Activated CD4-positive, CD25-positive, alpha-beta regulatory T cell treated with anti-CD3 and anti-CD28 coated beads, Interleukin-2, amount 50 U/mL, for 16 hours (primary cell): ENCODE measurements at places on chromosomes 12 and 14.

DNA sequence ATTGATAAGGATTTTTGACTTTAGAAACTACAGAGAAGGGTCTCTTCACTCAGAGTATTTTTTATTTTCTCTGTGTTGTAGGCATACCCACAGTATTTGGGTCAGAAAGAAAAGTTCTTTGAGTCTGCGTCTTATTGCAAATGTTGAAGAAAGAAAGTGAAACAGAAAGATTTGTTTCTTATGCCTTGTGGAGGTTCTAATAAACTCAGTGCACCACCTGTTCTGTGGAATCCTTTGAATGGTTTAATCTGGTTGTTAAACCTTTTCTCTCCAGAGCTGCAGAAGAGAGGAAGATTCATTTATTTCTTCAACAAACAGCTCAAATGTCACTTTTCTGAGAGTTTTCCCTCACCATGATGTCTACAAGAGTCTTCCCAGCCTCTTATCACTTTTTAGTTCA lies 146.6 kb upstream of the PLEKHG7 start:
- no peak for DNase-seq

- no peak for DNase-seq
Measured at GRCh38 chr14:103762541-103762940, 46.9 kb downstream of the ZFYVE21 start.

DNA sequence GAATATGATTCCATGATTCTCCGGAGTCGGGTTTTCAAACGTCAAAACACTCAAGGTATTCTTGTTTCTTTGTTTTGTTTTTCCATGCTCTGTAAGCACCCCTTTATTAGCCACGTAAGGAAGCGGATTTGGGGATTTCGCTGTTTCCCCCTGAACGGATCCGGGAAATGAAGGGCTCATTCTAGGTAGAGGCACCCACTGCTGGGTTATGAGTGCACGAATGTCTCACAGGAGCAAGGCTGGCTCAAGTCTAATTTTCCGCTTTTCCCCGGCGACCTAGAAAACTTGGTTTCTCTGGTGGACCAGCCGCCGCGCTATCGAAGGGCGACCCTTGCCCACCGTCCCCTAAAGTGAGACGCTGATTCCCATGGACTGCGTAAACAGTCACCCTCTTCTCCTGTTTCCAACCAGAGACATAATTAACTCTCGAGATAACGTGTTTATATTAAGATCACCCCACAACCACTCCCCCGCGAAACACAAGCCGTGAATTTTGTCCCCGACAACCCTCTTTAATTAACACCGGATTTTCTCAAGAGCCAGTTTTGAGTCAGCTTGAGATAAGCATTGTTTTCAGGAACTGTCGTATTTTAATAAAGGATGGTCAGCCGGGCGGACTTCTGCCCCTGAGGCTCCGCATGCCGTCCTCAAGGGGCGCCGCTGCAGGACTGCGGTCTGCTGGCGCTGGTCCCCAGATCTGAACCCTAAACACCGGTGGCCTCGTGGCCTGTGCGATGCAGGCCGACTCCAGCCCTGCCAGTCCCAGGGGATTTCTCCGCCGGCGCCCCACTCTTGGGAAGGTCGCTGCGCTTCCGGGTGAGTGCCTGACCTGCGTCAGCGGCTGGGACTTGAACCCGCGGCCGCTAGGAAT lies 515 bp upstream of the ABCC9 start:
- no peak for DNase-seq

- no peak for DNase-seq
Measured at GRCh38 chr12:98645572-98646067, 530 bp downstream of the APAF1 start.

GRCh38 chr14:95034788-95035187 lies 122.5 kb downstream of the DICER1 start:
- no peak for DNase-seq

DNA sequence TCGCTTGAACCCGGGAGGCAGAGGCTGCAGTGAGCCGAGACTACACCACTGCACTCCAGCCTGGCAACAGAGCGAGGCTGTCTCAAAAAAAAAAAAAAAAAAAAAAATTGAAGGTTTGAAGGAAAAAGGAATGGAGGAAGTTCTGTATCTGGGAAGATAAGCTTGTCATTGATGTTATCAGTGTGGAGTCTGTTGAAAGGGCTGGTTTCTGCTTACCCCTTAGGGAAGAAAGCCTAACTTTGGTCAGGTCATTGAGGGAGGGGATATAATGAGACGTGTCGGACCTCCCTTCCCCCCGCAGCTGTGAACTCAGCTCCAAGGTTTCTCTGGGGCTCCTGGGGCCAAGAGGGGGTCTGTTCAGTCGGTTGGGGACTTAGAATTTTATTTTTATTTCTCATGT lies 16.4 kb downstream of the DAO start:
- no peak for DNase-seq

GRCh38 chr14:99687284-99688209 lies 3.4 kb downstream of the CYP46A1 start:
- no peak for DNase-seq

DNA sequence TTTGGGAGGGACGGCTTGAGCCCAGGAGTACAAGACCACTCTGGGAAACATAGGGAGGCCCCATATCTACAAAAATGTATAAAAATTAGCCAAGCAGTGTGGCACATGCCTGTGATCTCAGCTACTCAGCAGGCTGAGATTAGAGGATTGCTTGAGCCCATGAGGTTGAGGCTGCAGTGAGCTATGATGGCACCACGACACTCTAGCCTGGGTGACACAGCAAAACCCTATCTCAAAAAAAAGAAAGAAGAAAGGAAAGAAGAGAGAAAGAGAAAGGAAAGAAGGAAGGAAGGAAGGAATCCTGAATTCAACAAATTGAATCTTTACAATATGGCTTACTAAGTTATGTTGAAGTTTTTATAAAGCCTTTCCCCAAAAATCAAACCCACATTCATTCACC lies 2.1 kb downstream of the KIF21A start:
- no peak for DNase-seq

DNA sequence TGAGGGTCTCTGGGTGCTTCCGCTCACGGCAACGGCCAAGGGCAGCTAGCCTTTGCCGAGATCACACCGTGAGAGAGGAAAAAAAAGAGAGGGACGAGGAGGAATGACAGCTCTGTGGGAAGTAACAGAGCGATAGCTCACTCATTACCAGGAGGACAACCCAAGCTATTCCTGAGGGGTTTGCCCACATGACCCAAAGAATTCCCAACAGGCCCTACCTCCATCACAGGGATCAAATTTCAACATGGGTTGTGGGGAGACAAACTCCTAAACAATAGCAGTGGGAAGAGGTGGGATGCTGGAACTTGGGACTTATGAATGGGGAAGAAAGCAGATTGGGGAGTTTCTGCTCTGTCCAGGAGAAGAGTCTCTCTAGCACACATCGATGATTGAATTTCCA lies 180.6 kb downstream of the LRRK2 start:
- DNase-seq = no peak

GRCh38 chr14:81710232-81710845 lies 176.7 kb upstream of the SEL1L start:
- DNase-seq = no peak

DNA sequence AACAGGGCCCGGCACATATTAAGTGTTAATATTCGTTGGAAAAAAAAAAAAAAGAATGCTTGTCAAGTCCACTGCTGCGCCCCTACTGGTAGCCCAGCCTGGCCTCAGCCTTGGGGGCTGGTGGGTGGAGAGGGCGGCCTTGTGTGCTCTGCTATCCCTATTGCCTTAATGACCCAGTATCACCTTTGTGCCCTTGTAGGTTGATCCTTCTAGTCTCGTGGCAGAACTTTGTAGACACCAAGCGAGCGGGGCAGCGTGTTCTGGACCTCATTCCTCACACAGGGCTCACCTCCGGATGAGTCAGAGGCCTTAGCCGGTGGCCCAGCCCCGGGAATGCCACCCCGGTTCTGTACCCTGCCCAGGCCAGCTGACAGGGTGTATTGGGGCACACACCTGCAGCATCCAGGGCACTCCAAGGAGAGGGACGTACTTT lies 1.8 kb upstream of the RCOR1 start:
- no peak for DNase-seq

DNA sequence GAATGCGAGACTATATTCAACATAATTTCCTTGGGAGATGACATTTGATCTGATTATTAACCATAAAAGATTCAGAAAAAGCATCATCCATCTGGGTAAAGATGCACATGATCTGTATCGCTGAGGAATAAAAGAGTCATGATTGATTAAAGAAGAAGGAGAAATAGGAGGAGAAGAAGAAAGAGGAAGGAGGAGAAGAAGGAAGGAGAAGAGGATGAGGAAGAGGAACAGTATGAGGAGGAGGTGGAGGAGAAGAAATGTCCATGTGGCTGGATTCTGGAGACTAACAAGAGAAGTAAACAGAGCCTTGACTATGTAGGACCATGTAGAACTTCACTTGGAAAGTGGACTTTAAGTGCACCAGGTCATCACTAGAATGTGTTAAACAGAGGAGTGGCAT lies 947.4 kb downstream of the LRFN5 start:
- DNase-seq = no peak

DNA sequence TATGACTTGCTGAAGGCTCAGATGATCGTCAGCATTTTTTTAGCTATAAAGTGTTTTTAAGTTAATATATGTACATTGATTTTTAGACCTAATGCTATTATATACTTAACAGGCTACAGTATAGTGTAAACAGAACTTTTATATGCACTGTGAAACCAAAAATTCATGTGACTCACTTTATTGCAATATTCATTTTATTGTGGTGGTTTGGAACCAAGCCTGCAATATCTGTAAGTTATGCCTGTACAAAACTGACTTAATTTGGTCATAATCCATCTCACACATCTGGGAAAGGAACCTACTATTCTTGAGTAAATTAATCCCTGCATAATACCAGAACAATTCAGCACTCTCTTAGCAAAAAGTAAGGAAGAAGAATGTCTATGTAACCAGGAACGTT lies 390.7 kb downstream of the SYT1 start:
- DNase-seq = no peak

- no peak for DNase-seq
Measured at GRCh38 chr12:93827179-93827578, 150.0 kb downstream of the CRADD start.

GRCh38 chr12:14723763-14724162 lies 27.4 kb upstream of the GUCY2C start:
- DNase-seq = peak; percentile 21

DNA sequence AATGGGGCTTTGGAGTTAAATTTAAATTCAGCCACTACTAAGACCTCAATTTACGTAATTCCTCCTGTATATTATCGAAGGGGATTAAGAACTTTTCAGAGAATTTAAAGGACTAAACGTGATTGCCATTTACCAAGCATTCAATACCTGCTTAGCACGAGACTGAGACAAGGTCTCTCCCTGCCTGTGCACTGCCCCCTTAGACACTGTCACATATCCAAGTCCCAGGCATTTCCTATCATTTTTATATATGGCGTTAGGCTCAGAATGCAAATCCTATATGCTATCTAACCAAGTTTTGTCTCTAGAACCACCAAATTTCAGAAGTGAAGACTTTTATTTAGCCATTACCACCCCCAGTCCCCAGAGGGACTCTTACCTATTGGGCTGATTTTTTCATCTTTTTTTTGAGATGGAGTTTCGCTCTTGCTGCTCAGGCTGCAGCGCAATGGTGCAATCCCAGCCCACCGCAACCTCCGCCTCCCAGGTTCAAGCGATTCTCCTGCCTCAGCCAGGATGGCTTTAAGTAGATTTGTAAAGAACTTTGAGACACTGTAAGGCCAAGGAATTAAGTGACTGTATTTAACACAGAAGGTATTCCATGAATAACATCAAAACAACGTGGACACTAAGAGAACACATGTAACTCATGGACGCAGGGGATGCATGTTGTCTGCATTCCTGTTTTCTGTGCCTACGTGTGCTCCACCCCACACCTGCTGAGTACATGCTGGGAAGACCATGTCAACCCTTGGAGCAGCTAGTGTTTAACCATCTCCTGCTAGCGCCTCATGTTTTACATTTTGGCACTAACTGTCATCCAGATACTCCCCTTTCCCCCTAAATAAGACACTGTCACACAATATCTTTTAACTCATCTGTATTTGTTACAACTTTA lies 6.4 kb downstream of the HSP90AA1 start:
- no peak for DNase-seq
